Stimulated activated CD4-positive, alpha-beta T cell treated with anti-CD3 and anti-CD28 coated beads, Interleukin-12 subunit alpha, Interleukin-12 subunit beta, amount 100 ng/mL, for 48 hours (primary cell): ENCODE measurements at places on chromosomes 11 and 22.

GRCh38 chr11:125263268-125263790 lies 98.8 kb downstream of the PKNOX2 start:
- no peak for DNase-seq

DNA sequence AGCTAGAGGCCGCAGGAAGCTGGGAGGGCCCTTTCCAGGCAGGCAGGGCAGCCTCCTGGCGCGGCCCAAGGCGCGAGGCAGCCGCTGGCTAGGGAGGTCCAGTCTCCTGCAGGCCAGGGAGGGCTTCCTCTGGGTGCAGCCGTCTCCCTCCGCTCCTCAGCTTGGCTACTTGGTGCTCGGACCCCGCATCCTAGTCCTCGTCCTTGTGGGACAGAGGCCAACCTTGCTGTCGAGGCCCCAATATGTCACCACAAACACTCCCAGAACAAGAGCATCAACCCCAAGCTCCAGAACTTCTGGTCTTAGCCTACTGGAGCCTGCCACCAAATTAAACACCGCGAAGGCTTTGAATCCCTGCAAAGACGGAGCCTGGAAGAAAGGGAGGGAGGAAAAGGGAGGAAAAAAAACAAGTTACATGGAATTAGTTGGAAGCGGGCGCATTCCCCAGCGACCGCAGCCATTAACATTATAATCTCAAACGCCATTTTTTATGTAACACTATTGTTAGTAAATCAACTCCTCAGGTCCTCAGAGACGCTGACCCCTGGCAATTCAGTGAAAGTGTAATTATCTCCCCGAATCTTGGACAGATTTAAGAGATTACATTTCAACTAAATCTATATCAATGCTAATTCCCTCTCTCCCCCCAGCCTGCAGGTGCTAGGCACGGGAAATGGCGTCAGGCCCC lies 12.7 kb upstream of the PAX6 start:
- no peak for DNase-seq

- DNase-seq = no peak
Measured at GRCh38 chr11:61688365-61689163, 8.4 kb downstream of the DAGLA start.

- DNase-seq = no peak
Measured at GRCh38 chr11:64619196-64619595, 28.2 kb downstream of the SLC22A12 start.
